ENCODE measurements at places on chromosomes 1 and 21.

GRCh38 chr1:64838486-64838885 lies 93.6 kb downstream of the RAVER2 start:
- no peak for DNase-seq

DNA sequence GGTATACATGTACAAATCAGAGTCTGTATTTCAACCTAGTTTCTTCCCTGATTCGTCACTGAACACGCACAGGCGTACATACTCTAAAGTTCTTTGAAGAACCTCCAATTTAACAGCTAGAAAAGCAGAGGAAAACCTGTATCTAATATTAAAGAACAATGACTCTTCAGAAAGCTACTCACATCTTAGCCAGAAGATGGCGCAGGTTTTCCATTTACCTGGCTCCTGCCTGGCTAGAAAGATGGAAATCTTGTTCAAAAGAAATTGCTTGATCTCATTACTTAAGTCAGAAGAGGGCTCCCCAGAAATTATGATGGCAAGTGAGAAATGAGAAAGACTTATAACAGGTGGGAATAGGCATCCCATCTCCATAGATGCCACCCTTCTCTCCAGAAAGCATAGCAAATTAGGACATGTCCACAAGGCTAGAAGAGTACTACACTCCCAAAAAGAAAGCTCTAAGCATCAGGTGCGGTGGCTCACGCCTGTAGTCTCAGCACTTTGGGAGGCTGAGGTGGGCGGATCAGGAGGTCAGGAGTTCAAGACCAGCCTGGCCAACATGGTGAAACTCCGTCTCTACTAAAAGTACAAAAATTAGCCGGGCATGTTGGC lies 19.0 kb upstream of the L1TD1 start:
- DNase-seq: peak; percentile 49

- peak; percentile 14 for DNase-seq
These were observed 14.5 kb upstream of the MX1 start for GRCh38 chr21:41411449-41412089.

GRCh38 chr1:150429805-150430204 lies 57.4 kb upstream of the TARS2 start:
- DNase-seq: no peak

DNA sequence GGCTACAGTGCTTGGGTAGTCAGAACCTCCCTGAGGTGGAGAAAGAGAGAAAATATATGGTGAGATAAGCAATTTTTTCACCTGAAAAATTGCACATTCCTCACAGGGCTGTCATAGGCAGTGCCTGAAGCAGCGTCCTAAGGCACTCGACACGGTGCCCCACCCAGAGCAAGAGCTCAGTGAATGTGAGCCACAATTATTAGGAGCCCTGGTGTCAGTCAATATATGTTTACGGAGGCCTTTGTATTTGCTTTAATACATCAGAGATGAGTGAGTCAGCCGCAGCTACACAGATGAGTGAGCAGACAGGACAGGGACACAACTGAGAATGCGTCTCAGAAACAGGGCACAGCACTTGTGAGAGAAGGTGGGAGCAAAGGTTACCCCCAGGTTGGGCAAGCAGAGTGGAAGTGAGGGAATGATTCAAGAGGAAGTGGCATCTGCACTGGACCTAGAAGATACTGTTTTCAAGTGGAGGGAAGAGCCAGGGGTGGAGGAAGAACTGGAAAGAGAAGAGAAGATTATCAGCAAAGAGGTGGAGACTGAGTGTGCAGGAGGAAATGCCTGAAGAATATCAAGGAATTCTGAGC lies 5.2 kb upstream of the PIGC start:
- DNase-seq: peak; percentile 70

DNA sequence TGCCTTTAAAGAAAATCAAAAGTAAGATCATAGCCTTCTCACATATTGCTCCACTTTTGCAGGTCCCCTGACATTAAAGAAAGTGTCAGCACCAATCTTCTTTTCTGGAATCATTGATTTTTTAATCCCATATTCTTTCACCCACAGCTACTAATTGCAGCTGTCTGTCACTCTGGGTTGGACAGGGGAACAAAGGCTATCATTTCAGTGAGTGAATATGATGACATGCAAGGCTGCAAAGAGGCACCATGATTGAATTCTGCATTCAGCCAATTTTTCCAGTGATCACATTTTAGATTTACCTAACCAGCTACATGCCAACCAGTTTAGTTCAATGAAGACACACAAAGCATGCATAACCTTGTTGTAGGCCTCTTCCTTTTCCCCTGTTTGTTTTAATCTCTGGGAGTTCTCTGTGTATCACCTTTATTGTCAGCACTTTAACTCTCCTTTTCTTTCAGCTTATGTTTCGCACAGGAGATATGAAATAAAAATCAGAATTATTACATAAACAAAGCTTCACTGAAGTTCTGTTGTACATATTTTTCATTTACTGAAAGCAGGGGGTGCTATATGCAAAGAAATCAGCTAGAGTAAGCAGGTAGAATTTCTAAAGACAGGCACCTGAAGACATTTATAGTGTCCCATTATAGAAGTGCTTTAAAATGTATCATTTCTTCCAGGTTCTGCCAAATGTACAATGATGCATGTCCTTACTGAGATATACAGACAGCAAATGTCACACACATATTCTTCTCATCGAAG lies 584.8 kb downstream of the PLA2G4A start:
- no peak for DNase-seq

GRCh38 chr21:42208036-42208435 lies 10.9 kb upstream of the ABCG1 start:
- no peak for DNase-seq

DNA sequence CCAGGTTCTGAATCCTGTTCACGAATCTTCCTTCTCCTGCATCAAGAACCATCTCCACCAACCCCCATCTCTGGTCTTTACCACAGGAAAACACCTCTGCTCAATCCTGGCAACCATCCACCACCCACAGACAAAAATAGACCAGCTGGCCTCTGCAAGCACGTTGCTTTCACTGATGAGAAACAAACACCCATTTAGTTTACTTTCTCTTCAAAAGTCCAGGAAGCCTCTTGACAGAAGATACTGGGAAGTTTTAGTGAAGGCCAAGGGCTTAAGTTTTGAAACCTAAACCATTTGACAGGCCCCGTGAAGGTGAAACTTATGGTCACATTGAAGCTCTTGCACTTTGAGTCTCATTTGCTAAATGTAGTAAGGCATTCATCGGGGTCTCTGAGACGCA lies 122.6 kb upstream of the PPP2R5A start:
- peak; percentile 21 for DNase-seq

DNA sequence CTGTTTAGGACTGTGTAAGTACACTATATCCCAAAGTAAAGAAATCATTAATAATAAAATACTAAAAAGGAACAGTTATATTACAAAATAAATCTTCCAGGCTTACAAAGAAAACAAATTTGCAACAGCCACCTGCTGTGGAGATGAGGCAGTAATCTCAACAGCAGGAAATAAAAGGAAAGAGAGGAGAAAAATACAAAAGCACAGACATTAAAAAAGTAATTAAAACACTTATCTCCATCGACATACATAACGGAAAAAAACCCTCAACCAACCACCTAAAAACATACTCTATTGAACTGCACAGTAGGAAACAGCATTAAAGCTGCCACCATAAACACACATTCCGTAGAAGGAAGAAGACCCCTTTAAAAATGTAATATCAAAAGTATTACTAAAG lies 317.6 kb downstream of the DPYD start:
- DNase-seq: no peak
